ENCODE measurements at places on chromosomes 12 and 14.

GRCh38 chr12:116629480-116629879 lies 70.3 kb downstream of the MAP1LC3B2 start:
- DNase-seq = no peak

GRCh38 chr14:49464885-49465284 lies 121.3 kb downstream of the RPS29 start:
- no peak for DNase-seq

DNA sequence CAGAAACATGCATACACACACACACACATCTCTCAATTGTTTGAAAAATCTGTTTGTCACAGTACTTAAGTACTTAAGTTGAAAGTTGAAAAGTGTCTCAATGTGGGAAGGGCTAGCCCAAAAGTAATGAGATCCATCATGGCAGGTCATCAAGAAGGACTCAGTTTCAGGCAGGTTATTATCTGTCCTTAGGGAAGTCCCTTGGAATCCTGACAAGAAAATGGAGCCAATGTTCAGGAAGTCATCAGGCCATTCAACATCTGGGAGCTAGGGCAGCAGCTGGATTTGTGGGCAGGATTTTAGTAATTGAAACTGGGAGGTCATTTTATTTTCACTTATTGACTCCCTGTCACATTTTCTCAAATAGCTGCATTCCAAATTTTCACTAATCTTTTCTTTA lies 56.0 kb downstream of the MSRB3 start:
- no peak for DNase-seq

DNA sequence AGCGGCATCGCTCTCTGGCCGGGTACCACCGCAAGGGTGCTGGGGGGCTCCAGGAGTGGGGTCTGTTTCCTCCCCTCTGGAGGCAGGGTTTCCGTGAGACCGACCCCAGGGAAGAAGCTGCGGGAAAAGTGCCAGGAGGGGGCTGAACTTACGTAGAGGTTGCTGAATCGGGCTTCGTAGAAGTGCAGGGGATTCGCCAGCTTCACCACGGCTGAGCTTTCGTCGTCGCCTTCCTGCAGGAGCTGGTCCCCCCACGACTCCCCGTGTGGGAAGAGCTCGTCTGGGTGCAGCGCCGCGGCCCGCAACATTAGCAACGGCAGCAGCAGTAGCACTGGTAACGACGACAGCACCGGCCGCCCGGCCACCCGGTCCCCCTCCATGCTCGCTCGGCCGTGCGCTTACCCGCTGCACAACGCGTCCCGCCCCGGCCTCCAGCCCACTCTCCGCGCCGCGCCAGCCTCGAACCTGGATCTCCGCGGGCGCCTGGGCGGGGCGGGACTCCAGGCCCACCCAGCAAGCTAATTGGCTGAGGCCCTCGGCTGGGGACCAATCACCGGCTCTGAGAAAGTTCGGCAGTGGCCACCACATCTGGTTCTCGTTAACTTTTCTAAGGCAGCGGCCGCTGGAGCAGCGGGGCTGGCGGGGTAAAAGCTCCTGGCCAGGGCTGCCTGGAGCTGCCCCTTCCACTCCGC lies at the start of gene NID2:
Gene NID2, minus strand, starts transcription at position 445 of the 692 bp plus-strand sequence. Its CDS starts 65 bp downstream, at position 380.
- DNase-seq = peak; percentile 83

DNA sequence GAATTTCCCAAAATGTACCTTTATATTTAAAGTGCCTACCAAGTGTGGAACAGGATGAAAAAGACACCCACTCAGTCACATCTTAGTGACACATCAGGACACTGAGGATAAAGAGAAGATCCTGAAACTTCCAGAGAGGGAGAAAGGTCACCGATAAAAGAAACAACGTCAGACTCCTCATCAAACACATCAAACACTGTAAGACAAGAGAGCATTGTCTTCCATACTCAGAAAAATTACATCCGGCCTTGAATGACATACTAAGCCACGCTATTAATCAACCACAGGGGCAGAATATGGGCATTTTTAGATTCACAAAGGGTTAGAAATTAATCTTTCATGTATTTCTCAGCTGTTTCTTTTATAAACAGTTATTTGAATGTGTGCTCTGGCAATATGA lies 490.3 kb downstream of the APAF1 start:
- DNase-seq = no peak

DNA sequence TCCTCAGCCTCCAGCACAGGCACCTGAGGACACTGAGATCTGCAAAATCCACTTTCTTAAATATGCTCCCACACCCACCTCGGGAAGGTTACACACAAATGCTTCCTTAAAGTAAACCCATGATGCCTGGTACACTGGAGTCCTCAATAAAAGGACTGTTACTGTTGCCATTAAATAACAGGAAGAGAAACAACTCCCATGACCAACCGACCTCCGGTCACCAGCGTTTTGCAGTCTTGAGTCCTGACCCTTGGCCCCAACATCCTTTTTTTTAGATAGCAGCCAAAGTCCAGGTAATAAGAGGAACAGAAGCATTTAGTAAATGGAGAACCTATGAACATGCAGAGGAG lies 42.4 kb downstream of the ITPK1 start:
- DNase-seq = no peak

GRCh38 chr12:74245458-74245857 lies 292.2 kb upstream of the ATXN7L3B start:
- no peak for DNase-seq

DNA sequence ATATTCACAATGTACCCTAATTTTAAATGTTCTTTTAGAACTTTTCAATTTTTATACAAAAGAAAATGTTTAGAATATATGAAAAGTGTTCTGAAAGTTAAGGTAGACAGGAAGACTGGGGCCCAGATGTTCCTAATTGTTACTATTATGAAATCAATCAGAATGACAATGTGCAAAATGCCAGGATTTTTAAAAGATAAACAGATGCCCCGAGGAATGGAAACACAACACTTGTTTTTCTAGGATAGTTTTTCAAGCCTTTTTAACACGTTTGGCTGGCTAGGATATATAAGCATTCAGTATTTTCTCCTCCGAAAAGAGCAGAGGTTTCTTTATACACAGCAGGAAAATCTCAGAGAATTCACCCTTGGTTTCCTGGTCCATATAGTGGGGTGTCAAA lies 106.8 kb downstream of the ESR2 start:
- DNase-seq = no peak

DNA sequence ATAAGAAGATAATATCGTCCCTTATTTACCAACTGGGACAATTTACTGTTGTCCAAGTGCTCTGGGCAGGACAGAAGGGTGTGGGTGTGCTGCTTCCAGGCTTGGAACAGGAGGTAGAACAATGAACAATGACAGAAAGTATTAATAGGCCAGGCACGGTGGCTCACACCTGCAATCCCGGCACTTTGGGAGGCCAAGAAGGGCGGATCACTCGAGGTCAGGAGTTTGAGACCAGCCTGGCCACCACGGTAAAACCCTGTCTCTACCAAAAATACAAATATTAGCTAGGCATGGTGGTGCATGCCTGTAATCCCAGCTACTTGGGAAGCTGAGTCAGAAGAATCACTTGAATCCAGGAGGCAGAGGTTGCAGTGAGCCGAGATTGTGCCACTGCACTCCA lies 2.5 kb downstream of the IFI27 start:
- DNase-seq = no peak

GRCh38 chr12:62130834-62131552 lies 129.2 kb upstream of the USP15 start:
- DNase-seq = no peak

- no peak for DNase-seq
Measured at GRCh38 chr12:101799774-101800173, 31.0 kb downstream of the GNPTAB start.

- no peak for DNase-seq
Measured at GRCh38 chr14:55117803-55118441, 11.1 kb upstream of the LGALS3 start.

DNA sequence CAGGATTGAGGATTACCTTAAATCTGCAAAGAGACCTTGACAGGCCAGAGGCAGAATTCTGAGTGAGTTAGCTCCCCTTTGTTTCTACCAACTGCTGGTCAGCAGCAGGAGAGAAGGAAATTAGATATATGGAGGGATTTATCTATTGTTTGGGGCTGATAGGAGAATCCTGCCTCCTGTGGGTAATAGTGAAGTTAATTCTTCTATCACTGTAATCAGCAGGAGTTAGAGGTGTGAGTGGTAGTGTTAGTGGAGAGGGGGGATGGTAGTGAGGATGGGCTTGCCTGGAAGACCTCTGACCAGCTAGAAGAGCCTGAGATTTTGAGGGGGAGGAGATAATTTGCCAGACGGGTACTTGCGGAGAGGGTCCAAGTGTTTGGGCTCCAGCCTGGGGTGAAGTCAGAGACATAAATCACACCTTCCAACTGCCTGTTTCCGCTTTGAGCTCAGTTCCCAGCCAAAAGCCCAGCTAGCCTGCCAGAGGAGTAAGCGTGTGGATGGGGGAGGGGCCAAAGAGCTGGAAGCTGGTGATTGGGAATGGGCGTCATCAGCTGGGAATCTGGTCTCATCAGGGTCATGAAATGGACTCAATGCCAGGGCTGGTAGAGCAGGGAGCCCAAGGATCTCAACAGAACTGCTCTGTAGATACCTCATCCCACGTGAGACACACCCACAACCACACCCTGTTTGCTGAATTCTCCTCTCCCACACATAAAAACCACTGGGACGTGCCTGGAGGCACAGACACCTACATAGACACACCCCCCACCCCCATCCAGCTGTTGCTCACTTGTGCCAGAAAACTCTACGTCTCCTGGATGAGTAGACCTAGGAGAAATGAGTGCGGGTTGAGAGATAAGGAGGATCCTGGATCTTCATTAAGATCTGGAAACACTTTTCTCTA lies 13.1 kb upstream of the ITGA5 start:
- DNase-seq = no peak
